ENCODE measurements at places on chromosomes 6 and 20.

GRCh38 chr20:24420567-24420966 lies 48.9 kb upstream of the SYNDIG1 start:
- no peak for DNase-seq

GRCh38 chr6:142966294-142966693 lies 21.3 kb upstream of the HIVEP2 start:
- no peak for DNase-seq

DNA sequence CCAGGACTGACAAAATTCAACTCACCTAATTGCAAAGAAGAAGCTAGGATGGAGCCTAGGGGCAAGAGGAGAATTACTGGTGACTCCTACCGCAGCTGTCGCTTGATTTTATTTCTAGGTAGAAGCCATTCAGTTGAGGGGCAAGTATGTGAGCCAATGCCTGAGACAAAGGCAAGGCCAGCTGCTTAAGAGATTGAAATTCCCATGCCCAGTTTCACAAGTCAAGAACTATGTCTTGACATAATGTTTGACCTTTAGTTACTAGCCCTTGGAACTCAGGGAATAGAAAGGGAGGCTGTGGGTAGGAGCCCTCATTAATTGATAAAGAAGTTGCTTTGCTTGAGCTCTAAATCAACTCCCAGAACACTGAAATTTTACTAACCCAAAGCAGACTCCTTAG lies 54.0 kb downstream of the GPR63 start:
- no peak for DNase-seq

DNA sequence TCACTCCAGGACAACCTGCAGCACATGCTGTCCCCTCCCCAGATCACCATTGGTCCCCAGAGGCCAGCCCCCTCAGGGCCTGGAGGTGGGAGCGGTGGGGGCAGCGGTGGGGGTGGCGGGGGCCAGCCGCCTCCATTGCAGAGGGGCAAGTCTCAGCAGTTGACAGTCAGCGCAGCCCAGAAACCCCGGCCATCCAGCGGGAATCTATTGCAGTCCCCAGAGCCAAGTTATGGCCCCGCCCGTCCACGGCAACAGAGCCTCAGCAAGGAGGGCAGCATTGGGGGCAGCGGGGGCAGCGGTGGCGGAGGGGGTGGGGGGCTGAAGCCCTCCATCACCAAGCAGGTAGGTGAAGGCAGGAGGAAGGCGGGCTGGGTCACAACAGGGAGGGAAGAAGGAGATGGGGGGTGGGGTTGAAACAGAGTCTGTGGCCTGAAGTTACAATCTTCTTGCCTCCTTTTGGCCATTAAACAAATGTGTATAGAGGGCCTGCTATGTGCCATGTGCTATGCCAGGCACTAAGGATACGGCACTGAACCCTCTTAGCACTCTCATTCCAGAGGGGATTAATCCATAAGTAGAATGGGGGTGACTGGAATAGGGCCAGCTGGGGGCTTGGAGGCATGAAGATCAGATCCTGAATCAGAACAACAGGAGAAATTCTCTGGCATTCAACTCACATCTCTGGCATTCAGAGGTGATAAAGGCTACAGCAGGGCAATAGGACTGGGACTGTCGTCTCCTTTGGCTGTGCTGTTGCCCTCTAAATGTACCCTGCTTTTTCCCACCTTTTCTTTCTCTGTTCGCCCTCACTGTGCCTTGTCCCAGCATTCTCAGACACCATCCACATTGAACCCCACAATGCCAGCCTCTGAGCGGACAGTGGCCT lies 10.5 kb upstream of the ZBTB9 start:
- DNase-seq, result no peak

DNA sequence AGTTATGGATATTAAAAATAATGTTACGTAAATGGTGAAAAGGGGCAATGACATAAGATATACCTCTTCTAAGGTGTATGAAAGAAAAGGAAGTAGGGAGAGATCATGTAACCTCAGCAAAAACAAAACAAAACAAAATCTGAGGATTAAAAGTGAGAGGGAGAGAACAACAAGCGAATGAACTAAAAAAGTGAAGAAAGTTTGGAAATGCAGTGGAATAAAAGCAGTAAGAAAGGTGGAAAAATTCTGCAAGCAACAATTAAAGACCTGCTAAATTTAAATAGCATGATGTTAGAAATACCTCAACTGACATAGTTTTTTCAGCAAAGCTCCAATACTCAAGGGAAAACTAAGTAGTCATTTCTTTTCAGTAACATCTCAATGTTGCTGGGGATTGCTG lies 48.0 kb downstream of the PHIP start:
- no peak for DNase-seq

- DNase-seq, result no peak
Measured at GRCh38 chr20:48224533-48225050, 439.3 kb upstream of the SULF2 start.

GRCh38 chr6:123515715-123516114 lies 121.0 kb downstream of the TRDN start:
- DNase-seq, result no peak

Data from stimulated activated naive CD4-positive, alpha-beta T cell treated with Interleukin-2 at 50 U/mL for 16 hours (primary cell).